ENCODE measurements at places on chromosomes 1 and 21.
A peak's percentile ranks its signal among the peaks of the same experiment; 100 is the strongest.

DNA sequence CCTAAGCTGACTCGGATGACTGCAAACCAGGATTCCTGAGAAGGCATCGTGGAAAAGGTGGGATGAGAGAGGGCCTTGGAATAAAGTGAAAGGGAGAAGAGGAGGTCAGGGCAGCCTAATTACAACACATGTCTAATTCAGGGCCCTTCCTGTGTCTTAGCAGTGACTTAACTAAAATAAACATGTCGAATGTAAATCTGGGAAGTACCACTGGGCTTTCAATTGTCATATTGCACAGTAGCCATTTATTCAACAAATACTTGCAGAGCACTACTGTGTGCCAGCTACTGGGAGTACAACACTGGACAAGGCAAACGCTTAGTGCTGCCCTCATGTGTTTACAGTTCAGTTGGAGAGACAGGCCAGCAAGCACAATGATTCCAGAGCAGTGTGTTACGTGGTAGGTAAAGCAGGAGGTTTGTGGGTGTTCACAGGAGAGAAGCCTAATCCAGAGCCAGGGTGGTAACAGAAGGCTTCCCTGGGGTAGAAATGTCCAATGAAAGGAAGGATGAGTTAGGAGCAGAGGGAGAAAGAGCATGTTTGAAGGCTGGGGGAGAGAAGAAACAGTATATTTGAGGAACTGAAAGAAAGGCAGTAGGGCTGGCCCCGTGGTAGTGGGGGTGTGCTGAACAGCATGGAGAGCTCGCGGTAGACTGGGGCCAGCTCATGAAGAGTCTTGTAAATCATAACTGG is 38.0 kb upstream of the RASAL2 start:
- DNase-seq, result no peak

DNA sequence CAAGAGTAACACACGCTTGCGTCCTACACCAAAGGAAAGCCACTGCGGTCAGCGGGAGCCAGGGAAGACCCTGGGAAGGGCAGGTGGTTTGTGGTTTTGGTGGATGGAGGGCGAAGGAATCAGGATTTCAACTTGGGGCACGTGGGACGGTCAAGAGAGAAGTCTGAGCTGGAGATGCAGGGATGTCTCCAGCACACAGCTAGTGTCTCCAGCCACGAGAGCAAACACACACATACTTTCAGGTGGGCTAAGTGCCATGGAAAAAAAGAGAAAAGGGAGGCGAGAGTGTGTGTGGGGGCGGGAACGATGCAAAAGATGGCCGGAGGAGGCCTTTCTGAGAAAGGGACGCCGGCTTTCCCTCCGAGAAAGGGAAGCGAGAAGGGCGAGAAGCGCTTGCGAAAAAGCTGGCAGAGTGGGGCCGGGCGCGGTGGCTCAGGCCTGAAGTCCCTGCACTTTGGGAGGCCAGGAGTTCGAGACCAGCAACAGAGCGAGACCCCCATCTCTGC is 1.4 kb upstream of the SRRM1 start:
- peak; percentile 7 for DNase-seq

- DNase-seq, result no peak
These were observed 40.8 kb downstream of the SORT1 start for GRCh38 chr1:109356915-109357314.

- no peak for DNase-seq
These were observed 43.5 kb downstream of the MORN1 start for GRCh38 chr1:2347896-2348295.

DNA sequence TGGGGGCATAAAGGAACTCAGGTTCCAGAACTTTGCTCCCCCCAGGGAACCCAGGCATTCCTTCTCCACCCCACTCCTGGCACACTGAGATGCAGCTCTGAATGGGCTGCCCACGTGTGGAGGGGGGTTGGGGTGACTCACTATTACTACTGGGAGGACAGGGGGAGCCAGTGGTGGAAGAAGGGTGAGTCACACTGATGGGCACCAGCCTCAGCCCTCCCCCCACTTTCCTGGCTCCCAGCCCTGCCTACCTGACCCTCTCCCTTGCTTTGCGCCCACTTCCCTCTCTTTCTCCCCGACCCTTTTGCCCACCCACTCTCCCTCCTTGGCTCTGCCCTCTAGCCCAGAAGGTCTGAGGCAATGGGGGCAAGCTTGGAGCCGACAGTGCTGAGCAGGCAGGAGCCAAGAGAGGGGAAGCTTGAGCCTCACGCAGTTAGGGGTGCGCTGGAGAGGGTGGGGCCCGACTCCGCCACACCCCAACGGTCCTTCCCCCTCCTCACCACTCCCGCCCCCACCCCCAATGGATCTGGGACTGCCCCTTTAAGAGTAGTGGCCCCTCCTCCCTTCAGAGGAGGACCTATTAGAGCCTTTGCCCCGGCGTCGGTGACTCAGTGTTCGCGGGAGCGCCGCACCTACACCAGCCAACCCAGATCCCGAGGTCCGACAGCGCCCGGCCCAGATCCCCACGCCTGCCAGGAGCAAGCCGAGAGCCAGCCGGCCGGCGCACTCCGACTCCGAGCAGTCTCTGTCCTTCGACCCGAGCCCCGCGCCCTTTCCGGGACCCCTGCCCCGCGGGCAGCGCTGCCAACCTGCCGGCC is at the start of gene LMNA:
LMNA (plus strand) TSS at position 611 of the 818 bp plus-strand sequence. CDS start 208 bp downstream, outside the sequence.
- DNase-seq, result peak; percentile 28

DNA sequence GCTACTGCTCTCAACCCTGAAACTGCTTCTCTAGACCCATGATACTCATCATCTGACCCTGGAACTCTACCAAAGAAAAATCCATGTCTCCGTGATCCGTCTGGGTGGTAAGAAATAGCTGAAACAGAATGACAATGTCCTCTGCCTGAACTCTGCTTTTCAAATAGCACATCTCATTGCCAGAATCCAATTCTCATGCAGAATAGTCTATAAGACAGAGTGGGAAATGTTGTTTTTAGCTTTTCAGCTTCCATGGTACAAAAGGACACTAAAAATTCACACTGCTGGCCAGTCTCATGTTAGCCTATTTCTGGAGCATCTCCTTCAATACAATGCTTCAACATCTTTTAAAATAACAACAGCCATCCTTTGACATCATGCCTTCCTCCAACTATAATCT is 1355.8 kb upstream of the PRMT6 start:
- DNase-seq, result no peak

- DNase-seq, result peak; percentile 72
These were observed at the start of gene FAAP20 for GRCh38 chr1:2194319-2194897. TSS of gene FAAP20 (minus strand) at chr1:2194772. CDS start at chr1:2194749, 23 bp downstream.

DNA sequence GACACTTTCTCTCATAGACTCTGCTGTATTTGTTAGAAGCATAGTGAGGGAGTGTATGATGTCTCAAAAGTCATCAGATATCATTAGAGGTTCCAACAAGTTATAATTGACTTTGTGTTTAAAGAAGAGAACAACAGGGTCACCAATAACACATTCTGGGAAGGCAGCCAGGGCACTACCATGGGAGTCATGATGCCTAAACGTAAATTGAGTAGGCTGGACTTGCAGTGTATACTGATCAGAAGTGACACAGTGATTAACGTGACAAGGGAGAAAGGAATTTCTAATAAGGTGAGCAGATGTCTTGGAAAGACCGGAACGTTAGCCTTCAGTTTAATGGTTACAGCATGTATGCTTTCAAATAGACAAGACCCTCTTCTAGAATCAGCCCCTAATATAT is 973.2 kb downstream of the NCAM2 start:
- DNase-seq, result no peak

DNA sequence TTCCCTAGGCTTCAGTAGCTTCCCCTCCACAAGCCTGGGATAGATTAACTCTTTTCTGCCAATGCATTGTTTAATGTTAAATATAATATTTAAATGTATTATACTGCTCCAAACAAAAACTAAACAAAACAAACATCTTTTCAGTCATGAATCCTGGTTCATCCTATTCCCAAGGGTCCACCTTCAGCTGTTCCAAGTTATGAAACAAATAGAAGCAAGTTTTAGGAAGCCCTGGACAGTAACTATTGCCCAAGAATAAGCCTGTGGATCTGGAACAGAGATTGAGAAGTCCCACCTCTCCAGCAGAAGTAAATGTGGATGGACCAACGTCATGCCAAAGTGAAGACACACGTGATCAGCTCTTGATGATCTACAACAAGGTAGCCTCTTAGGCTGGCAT is 408.1 kb downstream of the SETD4 start:
- no peak for DNase-seq

DNA sequence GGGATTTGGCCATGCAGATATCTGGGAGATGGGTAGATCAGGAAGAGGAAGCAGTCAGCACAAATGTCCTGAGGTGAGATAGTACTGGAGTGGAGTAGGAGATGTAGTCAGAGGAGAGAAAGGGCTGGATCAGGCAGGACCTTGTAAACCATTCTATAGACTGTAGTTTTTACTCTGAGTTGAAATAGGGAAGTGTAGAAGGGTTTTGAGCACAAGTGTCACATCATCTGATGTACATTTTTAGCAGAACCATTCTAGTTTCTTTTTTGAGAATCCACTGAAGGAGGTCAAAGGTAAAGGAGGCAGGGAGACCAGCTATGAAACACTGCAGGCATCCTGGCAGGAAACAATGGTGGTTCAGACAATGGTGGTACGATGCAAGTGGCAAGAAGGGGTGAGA is 194.6 kb upstream of the RRP15 start:
- no peak for DNase-seq
